ENCODE measurements at places on chromosomes 11 and 22. TPM values are rescaled to one million over a fixed set of nuclear protein-coding genes. Genes with fewer than 3 reads are reported as not detected.

- no peak for DNase-seq
These were observed 400.2 kb downstream of the MN1 start for GRCh38 chr22:27401321-27401720.

DNA sequence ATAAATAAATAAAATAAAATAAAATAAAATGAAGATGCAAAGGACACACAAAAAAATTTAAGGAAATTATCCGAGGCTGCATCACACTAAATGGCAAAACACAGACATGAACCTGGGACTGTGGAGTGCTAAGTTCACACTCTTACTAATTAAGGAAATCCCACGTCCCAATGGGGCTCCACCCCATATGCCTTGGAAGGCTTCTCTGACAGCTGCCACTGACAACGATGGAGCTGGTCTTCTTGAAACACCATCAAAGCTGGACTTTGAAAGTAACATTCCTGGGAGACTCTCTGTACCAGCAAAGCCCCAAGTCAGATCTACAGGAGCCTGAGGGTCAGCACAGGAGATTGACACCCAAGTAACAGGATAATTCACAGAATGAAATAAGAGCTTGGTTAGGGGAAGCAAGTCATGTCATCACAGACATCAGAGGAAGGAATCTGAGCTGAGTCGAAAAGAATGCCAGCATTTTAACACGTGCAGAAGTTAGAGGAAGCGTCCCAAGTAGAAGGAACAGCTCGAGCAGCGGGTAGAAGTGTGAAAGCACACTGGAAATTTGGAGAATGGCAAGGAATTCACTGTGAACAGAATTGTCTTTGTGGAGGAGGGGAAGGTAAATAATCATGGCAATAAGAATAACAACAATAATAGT lies 13.8 kb downstream of the TPST2 start:
- no peak for DNase-seq

GRCh38 chr11:12329169-12329568 lies 48.2 kb upstream of the PARVA start:
- no peak for DNase-seq

- no peak for DNase-seq
These were observed 43.8 kb downstream of the NAT10 start for GRCh38 chr11:34149274-34149673.

- DNase-seq = no peak
These were observed 15.1 kb downstream of the MYEOV start for GRCh38 chr11:69308936-69309615.

The TBX1 gene
- total RNA-seq = 15.4 TPM

The OR4A16 gene
- total RNA-seq = not detected

The TRIM6 gene
- not detected for total RNA-seq

The GGTLC3 gene
- total RNA-seq = not detected

The PKP3 gene
- total RNA-seq = 1.1 TPM

The SCUBE2 gene
- not detected for total RNA-seq

The NPAS4 gene
- not detected for total RNA-seq

The MFNG gene
- total RNA-seq = 3.3 TPM

The CCDC87 gene
- 0.37 TPM for total RNA-seq

The TMEM191C gene
- total RNA-seq = 13.5 TPM

The TRPM5 gene
- total RNA-seq = not detected

Data from G401 (cell line).